ENCODE measurements at places on chromosomes 5 and 9. TPM values are rescaled to one million over a fixed set of nuclear protein-coding genes. Genes with fewer than 3 reads are reported as not detected.

DNA sequence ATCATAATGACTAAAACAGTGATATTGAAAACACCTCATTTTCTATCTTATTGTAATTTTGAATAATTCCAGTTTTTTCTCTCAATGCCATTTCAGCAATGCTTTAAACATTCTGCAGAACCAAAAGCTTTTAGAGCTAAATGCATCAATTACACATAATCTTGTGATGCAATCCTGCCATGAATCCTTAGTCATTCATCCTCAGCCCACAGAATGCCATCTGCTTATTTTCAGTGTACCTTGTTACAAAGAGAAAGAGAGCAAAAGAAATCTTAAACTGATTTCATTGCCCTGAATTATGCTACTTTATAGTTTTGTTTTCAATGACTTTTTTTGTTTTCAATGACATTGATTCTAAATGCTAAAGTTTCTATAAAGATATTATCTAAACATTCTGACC, 1234.8 kb upstream of the C9orf72 start:
- no peak for DNase-seq

- DNase-seq, result peak; percentile 85
These were observed 87.0 kb downstream of the ZNF618 start for GRCh38 chr9:113963017-113963620.

DNA sequence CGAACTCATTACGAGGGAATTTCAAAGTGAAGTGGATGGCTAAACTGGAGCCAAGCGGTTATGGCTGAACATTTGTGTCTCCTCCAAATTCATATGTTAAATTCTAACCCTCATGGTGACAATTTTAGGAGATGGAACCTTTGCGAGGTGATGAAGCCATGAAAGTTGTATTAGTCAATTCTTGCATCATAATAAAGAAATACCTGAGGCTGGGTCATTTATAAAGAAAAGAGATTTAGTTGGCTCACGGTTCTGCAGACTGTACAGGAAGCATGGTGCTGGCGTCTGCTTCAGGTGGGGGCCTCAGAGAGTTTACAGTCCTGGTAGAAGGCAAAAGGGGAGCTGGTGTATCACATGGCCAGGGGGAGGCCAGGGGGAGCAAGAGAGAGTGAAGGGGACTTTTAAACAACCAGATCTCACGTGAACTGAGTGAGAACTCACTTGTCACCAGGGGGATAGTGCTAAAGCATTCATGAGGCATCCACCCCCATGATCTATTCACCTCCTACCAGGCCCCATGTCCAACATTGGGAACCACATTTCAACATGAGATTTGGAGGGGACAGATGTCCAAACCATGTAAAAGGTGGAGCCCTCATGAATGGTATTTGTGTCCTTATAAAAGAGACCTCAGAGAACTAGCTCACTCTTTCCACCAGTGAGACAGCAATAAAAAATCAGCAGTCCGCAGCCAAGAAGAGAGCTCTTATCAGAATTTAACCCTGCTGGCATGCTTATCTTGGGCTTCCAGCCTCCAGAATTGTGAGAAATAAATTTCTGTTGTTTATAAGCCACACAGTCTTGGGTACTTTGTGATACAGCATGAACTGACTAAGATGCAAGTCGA, 143.4 kb downstream of the MTRR start:
- DNase-seq, result no peak

GRCh38 chr9:114261987-114262386, 60.9 kb upstream of the ORM1 start:
- no peak for DNase-seq

GRCh38 chr9:104286799-104287198, 192.7 kb downstream of the SMC2 start:
- DNase-seq, result no peak

TMOD1 gene
- 5.2 TPM for total RNA-seq

DNA sequence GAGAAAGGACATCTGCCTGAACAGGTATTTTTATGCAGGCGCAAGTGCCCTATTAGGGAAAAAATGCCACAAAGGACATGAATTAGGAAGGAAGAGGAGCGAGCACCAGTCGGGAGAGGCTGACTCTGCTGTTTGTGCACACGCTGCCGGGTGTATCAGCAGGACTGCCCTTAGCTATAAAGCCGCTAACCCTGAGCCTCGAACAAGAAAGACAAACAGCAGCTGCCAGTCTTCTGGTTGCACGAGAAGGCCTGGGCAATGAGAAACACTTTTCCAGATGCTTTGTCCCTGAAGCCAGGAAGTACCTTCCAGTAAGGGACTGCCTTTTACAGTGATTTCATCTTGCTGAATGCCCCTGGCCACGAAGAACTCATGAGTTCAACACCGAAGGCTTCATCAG, 12.6 kb downstream of the QSOX2 start:
- DNase-seq, result no peak

- DNase-seq, result peak; percentile 45
These were observed 46.0 kb downstream of the C7 start for GRCh38 chr5:40955313-40955712.

All from dermis blood vessel endothelial cell (primary cell).